ENCODE measurements at places on chromosomes 1 and 21. TPM values are rescaled to one million over a fixed set of nuclear protein-coding genes. Genes with fewer than 3 reads are reported as not detected.

- peak; percentile 55 for DNase-seq
Measured at GRCh38 chr1:234505769-234506102, 26.8 kb upstream of the TARBP1 start.

LYSMD1 gene
- total RNA-seq, result 6.3 TPM

SIM2 gene
- total RNA-seq, result 71.2 TPM

NOS1AP gene
- total RNA-seq, result 2.6 TPM

GRCh38 chr1:51325878-51326755, 4.2 kb downstream of the TTC39A start:
- no peak for DNase-seq

DNA sequence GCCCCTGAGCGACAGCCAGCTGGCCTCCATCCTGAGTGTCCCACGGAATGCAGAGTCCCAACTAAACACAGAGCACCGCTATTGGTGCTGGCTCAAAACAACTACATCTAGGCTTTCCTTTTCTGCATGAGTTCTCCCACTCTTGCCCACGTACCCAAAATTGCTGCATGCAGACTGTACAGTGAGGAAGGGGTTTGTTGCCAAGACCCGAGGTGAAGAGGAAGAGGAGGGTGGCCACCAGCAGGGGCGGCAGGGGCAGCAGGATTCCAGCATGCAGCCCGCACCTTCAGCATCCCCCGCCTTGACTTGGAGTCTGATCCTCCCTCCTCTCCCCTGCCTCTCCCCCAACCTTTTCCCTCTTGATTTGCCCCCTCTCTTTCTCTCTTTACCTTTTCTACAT, 8.0 kb downstream of the S100A9 start:
- DNase-seq, result no peak

GRCh38 chr1:235809688-235810397, 56.9 kb downstream of the LYST start:
- no peak for DNase-seq

GRCh38 chr1:9890224-9890731, 19.8 kb downstream of the CTNNBIP1 start:
- peak; percentile 94 for DNase-seq

- DNase-seq, result no peak
Measured at GRCh38 chr1:235863699-235864093, 3.0 kb downstream of the LYST start.

GRCh38 chr1:48870596-48870995, 93.9 kb upstream of the BEND5 start:
- DNase-seq, result peak; percentile 46
